ENCODE measurements at places on chromosomes 7 and 10.

DNA sequence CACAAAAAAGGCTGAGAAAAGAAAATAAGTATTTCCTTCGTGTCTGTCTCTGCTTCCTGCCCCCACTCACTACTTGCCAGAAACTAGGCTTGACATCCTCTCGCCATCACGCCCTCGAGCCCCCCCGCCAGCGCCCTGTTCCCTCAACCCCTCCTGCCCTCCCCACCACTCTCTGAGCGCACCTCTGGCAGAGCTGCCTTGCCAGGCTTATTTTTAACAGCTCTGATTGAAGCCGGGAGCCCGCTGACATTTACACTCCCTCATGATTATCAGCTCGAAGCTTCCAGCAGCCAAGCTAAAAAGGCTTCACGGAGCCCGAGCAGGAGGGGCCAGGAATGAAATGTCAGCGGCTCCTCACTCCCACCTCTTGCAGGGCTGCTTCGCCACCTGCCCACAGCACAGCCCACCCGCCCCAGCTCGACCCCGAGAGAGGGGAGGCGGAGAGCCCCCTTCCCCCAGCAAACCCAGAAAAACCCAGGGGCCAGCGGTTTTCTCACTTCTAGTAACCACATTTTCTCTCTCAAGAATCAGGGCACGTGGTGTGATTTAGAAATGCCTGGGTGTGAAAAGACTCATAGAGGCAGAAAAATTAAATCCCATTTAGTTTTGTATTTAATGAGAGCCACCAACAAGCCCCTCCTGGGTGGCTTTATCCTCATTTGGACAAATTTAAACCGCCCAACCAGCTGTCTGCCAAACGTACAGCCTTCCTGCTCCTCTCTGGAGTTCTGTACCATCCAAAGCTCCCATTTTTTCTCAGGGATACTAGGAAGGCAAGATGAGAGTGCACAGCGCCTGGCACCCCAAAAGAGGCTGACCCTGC is 89.3 kb downstream of the SLIT1 start:
- DNase-seq, result no peak

DNA sequence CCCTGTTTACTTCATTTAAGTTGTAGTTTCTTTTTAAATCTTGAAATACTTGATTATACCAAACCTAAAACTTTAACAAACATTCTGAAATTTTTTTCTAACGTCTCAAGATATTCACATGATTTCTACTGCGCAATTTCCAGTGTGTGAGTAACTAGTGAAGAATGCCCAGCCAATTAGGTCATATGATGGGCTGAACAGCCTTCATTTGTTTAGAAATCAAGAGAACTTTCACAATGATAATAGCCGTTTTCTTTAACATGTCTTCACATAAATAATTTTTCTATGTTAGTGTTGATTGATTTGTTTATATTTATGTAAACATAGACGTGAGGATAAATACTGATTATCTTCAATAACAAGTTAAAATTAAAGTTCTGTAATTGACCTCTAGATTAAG is 21.8 kb downstream of the STAM start:
- no peak for DNase-seq

GRCh38 chr10:73076360-73077183 is 20.1 kb downstream of the P4HA1 start:
- DNase-seq, result no peak

GRCh38 chr7:129949292-129950133 is 3.2 kb downstream of the UBE2H start:
- no peak for DNase-seq

GRCh38 chr7:81407094-81407493 is 362.8 kb downstream of the HGF start:
- no peak for DNase-seq

DNA sequence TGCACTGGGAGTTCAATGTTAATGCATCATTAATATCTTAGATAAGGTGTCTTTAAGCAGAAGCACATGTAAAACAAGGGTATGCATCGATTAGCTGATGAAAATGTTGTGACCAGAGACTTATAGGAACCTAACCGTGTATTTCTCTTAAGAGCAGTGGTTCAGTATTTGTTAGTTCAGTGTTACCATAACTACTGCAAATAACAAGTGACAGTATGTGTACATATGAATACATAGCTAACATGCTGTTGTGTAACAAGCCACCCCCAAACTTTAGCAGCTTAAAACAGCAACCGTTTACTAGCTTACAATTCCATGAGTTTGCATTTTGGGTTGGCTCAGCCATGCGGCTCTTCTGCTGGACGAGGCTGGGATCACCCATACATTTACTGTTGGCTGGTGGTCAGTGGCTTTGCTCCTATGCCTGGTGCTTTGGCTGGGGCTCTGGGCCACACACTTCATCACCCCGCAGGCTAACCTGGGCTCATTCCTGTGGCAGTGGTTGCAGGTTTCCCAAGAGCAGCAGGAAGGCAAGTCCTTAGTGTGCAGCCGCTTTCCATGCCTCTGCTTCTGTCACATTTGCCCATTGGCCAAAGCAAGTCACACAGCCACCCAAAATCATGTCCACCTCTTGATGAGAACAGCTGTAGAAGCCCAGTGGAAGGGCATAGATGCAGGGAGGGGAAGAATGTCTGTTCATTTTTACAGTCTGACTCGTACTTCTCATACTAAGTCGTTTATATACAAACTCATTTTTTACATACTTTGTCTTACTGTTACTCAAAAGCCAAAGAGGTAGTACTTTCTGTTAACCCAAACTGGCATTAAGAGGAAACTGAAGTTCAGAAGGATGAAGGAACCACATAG is 103.3 kb upstream of the GATA3 start:
- DNase-seq, result no peak

- DNase-seq, result no peak
These were observed 635.8 kb downstream of the PARD3 start for GRCh38 chr10:34179280-34179679.

- no peak for DNase-seq
These were observed 59.4 kb downstream of the SEMA3C start for GRCh38 chr7:80859272-80859970.

DNA sequence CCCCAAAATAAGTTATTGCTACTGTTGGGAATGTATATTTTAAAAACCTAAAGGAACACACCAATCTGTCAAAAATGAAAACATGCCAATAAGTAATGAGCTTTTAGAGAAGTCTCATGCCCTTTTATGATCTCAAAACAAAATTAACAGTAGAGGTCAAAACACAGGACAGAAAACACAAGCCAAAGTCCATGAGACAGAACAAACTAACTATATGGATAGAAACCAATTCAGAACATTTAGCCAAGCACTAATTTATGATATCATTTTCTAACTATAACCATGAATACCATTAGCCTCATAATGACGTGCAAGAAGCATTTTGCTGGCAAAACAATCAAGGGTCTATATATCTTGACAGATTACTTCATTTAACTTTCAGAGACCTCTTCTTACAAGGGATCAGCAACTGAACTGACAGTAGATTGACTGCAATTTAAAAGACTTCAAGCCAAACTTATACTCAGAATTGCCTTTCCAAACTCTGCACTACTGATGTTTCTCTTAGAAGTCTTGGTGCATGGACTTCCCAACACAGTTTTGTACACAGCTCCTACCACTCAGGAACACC is 200.9 kb downstream of the DOCK4 start:
- DNase-seq, result no peak

DNA sequence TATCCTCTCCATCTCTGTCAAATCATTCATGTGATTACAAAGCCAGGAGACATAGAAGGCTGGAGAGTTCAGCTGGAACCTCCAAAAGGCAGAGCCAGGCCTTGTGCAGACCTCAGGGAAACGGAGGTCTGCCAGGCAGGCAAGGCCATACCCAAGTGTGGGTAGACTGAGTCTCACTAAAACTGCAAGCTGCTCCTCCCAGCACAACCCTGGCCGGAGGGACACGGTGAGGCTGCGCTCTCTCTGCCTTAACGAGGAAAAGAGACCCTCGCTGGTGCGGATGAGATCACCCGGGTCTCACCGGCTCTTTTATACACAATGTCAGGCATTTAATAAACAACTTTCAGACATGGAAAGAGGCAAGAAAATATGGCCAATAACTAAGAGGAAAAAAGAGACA is 66.1 kb upstream of the INPP5A start:
- DNase-seq, result no peak

DNA sequence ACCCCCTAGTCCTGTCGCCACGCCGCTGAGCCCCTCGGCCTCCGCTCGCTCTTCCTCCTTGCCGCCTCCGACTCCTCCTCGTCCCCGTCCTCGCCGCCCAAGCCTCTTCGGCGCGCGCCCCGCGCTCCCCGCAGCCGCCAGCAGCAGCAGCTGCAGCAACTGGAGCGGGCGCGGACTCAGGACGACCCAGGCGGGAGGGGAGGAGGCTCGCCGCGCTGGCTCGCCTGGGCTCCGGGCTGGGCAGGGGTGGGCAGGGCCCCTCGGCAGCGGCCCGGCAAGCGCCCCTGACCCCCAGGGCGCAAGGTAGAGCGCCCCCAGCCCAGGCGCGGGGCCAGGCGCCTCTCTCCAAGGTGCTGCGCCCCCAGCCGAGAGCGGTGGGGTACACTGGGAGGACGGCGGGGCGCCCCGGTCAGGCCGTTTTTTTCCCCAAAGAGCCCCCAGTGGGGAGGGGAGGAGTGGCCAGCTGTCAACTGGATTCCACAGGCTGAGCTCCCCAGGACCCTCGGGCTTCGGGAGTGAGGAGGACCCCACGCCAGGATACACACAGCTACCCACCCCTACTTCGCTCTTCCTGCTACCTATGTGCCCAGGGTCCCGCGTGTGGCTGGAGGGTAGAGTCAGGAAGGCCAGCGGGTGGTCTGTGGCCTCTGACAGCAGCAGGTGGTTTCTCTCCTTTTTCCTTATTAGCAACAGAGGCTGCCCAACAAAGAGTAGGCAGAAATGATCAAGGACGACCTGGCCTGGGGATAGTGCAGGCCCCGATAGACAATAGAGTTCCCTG is 903 bp upstream of the KCNMA1 start:
- DNase-seq, result no peak

GRCh38 chr7:69510114-69510513 is 88.2 kb upstream of the AUTS2 start:
- no peak for DNase-seq

DNA sequence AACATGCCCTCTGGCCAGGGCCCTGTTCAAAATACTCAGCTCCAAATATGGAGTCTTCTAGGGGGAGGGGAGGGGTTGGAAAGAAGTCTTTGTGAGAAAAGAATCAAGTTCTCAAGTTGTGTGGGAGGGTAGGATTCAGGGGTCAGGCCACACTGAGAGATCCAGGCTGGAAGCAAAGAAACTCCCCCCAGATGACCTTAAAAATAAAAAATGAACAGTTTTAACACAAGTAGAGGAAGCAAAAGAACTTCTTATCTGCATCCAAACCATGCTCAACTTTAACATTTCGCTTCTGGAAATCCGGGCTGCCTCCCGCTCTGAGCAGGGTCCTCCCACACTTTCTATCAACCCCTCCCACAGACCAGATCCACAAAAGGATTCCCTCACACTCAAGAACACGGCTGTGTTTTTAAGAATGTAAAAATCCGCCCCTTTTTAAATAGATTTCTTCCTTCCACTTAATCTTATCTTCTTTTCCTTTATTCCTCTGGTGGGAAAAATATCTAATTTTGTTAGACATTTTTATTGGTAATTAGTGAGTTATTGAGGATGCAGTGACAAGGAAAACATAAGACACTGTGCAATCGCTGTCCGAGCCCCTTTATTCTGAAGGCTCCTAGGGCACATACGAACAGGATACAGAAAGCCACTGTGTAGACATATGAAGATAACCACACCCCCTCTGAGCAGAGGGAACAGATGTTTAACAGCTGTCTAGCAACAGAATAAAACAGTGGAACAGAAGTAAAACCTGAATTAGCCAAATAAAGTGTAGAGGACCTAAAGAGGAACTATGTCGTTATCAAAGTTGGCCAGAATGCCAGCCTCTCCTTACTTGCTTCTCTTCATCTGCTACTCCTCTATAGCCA is 43.8 kb downstream of the CYTH3 start:
- DNase-seq, result no peak

GRCh38 chr10:22247636-22248035 is 29.8 kb upstream of the EBLN1 start:
- no peak for DNase-seq

- no peak for DNase-seq
These were observed 149.5 kb downstream of the SEC23IP start for GRCh38 chr10:120041807-120042559.

DNA sequence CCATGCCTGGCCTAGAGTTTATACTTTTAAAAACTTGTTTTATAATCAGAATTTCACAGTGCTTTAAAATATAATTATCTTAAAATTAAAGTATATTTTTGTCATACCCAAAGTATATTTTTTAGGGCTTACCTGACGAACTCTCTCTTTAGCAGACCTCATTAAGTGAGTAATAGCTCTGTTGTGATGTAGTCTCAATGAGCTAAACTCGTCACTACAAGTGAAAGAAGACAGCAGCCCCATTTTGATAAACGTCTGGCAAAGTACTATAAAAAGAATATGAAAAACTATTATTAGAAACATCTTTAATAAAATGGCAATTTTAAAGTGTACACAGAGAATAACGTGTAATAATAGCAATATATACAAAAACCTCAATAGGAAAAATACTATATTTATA is 18.6 kb downstream of the ANKRD61 start:
- no peak for DNase-seq

DNA sequence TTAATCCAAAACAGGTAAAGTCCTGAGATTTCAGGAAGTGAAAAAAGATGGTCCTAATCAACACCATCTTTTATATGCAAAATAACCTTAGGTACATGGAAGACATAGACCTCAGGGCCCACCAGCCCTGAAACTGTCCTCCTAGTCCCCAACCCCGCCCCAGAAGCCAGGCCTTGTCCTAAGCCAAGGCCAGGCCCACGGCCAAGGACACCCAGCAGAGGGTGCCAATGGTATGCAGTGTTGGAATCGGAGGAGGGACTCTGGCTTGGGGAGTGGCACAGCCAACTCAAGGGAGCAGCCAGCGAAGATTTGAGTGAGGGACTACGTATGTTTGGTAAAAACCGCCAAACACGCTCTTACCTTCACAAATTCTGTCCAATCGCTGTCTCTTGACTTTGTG is 96.7 kb downstream of the ZRANB1 start:
- no peak for DNase-seq

DNA sequence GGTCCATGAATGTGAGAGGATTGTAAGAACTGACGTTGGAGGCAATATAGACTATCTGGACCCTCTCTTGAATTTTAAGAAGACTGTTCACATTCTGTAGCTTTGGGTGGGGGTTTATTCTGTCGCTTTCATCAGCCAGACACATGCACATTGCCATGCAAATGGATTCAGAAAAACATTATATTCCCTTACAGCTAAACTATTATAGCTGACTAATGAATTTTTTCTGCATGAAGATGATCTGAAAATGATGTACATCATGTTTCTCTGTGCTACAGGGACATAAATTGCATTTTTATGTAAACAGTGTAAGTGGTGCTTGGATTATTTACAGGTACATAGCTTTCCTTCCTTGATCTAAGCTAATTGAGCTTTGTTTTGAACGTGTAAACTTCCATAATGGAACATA is 1.5 kb downstream of the MET start:
- DNase-seq, result no peak

DNA sequence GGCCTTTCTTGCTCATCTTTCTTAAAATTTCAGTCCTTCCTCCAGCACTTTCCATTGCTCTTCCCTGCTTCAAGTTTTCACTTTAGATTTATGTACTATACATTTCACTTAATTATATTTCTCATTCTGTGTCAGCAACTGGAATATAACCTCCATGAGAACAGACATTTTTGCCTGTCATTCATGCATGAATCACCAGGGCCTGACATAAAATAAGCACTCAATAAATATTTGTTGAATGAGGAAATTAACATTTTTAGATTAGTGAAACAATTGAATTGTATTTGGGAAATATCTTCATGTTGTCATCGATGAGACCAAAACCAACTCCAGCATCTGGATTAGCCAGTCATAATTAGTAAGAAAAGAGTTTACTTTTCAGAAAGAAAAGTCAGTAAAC is 6.1 kb downstream of the SAMD9L start:
- DNase-seq, result no peak

All from stimulated activated CD4-positive, alpha-beta T cell treated with anti-CD3 and anti-CD28 coated beads, TNF-alpha, amount 100 ng/mL, for 48 hours (primary cell).